ENCODE measurements at places on chromosomes 2 and 18. TPM values are rescaled to one million over a fixed set of nuclear protein-coding genes. Genes with fewer than 3 reads are reported as not detected.

DNA sequence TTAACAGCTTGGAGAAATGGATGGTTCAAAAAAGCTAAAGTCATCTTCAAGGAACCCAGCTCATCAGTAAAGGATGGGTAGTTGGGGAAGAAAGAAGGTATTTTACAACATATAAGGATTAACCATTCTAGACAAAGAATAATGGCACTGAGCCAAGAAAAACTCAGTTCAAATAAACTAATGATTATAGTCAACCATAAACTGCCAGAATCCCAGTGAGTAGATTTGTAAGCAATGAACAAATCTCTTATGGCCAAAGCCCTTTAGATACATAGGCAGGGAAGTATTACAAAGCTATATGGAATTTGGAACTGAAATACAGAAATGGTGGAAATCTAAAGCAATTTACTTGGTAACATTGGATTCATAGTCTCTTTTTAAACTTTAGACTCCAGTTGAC, 92.4 kb upstream of the ZFP36L2 start:
- no peak for DNase-seq

- no peak for DNase-seq
These were observed 44.6 kb downstream of the ATIC start for GRCh38 chr2:215356334-215356947.

- no peak for DNase-seq
These were observed 1.3 kb downstream of the NCAPH start for GRCh38 chr2:96336873-96337272.

DSG4 gene
- not detected for total RNA-seq

GRCh38 chr2:100627330-100628300, 64.8 kb downstream of the PDCL3 start:
- DNase-seq: no peak

DNA sequence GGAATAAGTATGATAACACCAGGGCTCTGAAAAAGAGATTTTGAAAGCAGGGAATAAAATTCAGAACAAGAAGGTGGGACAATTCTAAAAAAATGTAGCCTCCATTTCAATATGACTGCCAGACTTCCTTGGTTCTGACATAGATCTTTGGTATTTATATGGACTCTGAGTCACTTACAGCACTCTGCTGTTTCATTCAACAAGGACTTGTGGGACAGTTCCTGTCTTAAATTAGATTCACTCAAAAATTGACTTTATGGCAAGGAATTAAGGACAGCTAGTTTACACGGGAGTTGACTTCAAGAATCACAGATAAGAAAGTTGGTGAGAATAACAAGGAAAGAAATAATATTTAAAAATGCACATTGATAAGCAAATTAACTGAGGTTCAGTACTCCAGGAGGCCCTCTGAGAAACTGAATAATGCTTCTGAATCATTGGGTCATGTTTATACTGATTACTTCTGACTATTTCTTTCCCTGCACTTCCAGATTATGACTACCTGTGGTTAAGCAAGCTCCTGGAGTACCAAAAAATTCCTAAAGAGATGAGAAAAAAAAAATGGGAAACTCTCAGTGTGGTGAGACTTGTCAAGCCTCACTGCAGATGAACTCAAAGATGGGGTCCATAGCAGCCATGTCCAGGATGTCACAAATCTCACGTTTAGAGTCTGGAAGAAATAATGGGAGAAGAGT, 828.3 kb upstream of the PIK3C3 start:
- no peak for DNase-seq

DNA sequence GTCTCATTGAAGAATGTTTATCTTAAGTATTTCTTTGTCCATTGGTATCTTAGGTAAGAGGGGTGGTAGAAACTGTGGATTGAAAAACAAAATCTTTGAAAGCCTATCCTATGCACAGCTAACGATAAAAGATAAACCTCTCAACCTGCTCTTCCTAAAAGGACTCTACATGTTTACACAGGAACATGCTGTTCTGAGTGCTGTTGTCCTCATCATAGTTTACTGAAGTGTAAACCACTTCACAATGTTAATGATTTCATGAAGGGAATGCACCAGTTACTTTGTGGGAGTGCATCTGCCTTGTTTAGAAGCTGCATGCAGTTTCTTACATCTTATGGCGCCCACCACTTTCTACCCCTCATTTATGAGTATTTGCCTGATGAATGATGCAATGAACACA, 1.2 kb downstream of the ACMSD start:
- DNase-seq: no peak

DNA sequence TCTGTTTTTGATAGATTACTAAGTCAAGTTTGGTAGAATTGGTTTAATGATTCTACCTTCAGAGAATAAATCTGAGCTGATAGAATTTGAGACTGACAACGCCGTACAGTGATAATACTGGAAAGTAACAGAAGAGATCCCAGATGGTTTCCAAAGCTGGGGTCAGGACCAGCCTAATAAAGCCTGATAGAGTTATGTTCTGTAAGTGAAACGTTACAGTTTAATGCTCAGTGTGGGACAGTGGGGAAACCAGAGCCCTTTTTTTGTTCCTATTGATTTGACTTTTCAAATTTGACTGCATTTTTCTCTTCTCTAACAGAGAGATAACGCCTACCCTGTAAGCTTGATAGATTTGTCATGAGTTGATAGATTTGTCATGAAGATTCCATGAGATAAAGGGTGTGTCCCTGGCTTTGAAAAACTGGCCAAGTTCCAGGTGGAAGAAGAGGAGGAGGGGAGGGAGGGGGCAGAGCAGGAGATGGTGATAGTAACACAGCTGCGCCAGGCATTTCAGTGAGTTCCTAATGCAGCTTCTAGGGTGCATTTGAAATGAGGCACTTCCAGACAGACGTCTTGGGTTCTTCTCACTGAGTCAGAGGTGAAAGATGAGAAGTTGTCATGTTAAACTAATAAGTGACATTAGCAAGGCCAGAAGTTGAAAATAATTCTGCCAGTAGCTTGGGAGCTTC, 65.1 kb downstream of the CERS6 start:
- no peak for DNase-seq

GRCh38 chr2:119049968-119050704, 108.1 kb downstream of the MARCO start:
- DNase-seq: no peak

- DNase-seq: no peak
These were observed 1.2 kb upstream of the ARID5A start for GRCh38 chr2:96535331-96535730.

Measured in CD4-positive, CD25-positive, alpha-beta regulatory T cell (primary cell).